ENCODE measurements at places on chromosomes 11 and 22.

DNA sequence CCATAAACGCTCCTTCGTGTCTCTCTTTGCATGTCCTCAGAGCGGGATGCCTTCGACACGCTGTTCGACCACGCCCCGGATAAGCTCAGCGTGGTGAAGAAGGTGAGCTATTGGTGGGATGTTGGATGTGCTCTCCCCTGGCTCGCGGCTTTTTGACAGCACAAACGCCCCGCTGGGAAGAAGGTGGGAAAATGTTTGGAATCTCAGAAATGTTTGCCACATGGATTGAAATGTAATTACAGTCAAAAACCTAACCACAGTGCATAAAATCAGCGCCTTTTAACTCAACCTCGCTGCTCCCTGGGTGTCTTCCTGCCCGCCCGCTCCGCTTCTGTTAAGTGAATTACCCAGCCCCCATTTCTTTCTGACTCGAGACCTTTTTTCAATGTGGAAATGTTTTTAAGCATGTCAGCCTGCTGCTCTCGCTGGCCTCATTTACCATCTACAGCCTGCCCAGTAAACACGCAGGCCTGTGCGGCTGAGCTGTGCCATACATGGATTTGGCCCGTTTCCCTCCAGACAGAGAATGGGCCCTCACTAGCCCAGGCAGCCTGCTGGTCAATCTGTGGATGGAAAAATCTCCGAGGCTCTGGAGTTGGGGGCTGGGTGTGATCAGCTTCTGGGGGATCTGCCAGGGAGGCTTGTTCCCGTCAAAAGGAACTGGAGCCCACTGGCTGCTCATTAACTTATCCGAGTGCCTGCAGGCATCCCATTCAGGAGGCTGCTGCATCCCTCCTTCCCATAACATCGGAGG lies 32.7 kb upstream of the PARVG start:
- no peak for DNase-seq

DNA sequence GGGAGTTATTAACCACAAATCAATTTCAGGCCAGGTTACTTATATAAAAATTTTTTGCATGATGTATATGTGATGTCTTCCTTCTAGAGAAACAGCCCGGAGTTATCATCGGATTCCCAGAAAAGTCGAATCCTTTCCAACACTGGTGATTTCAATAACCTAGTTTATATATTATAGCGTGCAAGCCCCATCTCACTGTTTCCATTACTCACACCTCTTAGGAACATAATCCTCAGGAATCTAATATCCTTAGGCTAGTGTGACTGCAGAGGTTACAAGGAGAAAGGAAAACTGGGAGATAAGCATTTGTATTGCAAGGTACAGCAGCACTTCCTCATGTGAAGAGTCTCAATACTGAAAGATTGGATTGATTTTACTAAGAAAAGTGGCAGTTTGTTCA lies 20.3 kb downstream of the ARHGAP20 start:
- DNase-seq = no peak

- peak; percentile 32 for DNase-seq
Observed at GRCh38 chr11:10072142-10072541, 221.9 kb downstream of the SBF2 start.

- peak; percentile 4 for DNase-seq
Observed at GRCh38 chr11:76074148-76075095, 131.9 kb downstream of the WNT11 start.

GRCh38 chr22:35065796-35066218 lies at the start of gene ISX:
ISX (plus strand) TSS chr22:35066158; CDS start chr22:35067088, 930 bp downstream.
- DNase-seq = no peak

DNA sequence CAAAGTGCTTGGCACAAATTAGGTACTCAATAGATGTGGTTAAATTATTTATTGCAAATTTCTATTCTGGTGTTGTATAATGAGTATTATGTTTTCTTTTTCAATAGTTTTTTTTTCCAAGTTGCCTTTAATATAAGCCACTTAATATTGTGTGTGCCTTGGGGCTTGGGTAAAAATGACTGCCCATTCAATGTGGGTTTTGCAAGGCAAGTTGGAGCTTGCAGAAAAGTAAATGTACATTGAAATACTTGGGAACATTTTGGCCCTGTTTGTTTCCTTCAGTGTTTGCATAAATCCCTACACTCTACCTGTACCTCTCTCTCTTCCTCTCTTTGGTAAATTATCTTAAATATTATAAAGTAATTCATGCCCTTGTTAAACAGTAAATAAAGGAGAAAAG lies 2.1 kb upstream of the CCDC81 start:
- DNase-seq = no peak

- DNase-seq = peak; percentile 15
Observed at GRCh38 chr22:46390652-46391301, 55.3 kb downstream of the TRMU start.

- DNase-seq = no peak
Observed at GRCh38 chr22:40414838-40415505, 44.6 kb downstream of the SGSM3 start.

DNA sequence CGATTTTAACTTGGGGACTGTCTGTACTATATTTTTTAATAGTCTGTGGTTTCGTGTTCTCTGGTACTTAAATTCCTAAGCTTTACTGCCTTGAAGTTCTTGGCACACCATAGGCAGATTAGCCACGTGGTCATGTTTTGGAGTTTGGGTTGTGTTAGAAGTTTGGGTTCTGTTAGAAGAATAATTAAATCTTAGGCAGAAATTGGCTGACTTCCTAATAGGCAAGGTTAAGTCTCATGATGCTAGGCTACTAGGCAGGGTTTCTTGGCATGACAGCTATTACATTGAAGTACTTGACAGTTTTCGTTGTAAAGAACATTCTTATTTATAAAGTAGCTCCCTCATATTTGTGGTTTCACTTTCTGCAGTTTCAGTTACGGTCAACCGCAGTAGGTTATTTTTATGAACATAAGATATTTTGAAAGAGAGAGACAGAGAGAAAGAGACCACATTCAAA lies 30.0 kb upstream of the MMP7 start:
- DNase-seq = no peak

All from brain pericyte (primary cell).